ENCODE measurements at places on chromosomes 7 and 10.

GRCh38 chr10:11057994-11058393 is 40.3 kb downstream of the CELF2 start:
- no peak for DNase-seq

GRCh38 chr10:21692916-21693315 is 158.9 kb downstream of the MLLT10 start:
- no peak for DNase-seq

GRCh38 chr10:72306215-72306760 is 32.6 kb downstream of the DDIT4 start:
- no peak for DNase-seq

DNA sequence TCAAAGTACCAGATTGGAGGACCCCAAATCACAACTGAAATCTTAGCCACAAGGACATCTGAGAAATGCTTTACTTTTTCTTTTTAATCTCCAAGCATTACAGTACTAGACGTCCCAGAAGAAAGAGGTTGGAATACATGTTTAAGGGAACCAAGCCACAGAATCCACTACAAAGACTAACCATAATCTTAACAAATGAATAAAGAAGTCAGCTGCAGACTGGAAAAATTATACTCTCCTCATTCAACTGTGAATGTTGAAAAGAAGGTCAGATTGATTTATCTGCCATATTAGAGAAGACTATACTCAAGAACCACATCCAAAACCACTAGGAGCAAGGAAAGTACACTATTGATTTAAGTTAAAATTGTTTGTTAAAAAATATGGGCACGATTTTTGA is 102.1 kb upstream of the ABCB5 start:
- DNase-seq, result no peak

GRCh38 chr7:36690514-36691187 is 33.6 kb downstream of the AOAH start:
- DNase-seq, result no peak

DNA sequence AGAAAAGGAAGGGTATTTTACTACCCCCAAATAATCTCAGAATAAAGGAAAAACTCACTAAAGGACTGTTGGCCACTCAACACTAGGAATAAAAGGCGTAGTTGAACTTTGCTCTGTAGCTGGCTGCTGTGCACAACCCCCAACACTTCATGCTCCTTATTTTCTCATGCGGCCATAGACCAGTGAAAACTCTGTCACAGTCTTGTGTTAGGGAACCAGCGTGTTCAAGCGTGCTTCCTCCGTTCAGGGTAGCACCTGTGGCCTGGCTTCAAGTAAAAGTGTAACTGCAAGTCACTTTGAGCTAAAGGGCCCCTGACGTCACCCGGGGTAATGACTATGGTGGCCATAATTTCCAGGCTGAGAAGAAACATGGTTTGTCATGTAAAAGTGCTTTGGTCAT is 27.0 kb downstream of the BLNK start:
- DNase-seq, result peak; percentile 70

GRCh38 chr10:7084280-7085005 is 326.4 kb downstream of the SFMBT2 start:
- DNase-seq, result no peak

DNA sequence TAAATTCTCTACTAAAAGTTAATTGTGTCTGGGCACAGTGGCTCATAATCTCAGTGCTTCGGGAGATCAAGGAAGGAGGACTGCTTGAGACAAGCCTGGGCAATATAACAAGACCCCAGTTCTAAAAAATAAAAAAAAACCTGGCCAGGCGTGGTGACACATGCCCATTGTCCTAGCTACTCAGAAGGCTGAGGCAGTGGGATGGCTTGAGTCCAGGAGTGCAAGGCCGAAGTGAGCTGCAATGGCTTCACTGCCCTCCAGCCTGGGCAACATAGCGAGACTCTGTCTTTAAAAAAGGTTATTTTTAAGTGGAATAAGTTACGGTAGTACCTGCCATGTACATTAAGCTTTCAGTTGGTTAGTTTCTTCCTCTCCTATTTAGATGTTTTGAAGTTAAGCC is 28.9 kb downstream of the CDK14 start:
- no peak for DNase-seq

DNA sequence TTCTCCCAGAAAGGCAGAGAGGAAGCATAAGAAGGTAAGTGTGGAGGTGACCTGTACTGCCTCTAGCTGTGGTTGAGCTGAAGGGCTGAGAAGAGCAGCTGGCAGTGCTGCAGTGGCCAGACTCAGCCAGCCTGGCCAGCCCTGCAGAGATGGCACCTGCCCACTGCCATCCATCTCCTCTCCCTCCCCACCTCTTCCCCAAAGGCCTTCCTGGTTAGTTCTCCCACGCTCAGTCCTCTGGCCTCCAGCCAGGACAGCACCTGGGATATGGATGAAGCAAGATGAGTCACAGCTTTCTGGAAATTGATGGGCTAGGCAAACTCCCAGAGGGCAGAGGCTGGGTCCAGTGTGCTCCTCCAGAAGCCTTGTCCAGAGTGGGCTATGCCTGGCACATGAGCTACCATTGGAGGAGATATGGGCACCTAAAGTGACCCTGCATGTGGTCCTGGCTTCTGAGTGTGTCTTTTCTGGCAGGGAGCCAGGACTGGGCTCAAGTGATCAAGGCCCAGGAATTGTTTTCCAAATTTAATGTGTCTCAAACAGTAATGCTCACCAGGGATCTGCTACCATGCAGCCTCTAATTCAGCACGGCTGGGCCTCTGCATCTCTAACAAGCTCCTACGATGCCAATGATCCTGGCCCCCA is 81.0 kb upstream of the CACUL1 start:
- DNase-seq, result no peak

DNA sequence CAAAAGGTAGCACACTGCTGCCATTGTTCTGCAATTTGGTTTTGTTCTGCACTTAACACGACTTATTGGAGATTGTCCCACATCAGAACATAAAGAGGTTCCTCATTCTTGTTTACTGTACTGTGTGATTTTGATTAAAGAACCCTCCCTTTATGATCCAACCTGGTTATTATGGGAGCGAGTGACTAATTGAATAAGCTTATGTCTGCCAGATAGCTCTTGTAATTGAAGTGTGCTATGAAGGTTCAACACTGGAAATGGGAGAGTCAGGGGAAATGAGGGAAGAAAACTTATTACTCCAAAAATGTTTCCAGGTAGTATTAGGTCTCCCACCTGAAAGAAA is 33.9 kb downstream of the CASP7 start:
- DNase-seq, result no peak

DNA sequence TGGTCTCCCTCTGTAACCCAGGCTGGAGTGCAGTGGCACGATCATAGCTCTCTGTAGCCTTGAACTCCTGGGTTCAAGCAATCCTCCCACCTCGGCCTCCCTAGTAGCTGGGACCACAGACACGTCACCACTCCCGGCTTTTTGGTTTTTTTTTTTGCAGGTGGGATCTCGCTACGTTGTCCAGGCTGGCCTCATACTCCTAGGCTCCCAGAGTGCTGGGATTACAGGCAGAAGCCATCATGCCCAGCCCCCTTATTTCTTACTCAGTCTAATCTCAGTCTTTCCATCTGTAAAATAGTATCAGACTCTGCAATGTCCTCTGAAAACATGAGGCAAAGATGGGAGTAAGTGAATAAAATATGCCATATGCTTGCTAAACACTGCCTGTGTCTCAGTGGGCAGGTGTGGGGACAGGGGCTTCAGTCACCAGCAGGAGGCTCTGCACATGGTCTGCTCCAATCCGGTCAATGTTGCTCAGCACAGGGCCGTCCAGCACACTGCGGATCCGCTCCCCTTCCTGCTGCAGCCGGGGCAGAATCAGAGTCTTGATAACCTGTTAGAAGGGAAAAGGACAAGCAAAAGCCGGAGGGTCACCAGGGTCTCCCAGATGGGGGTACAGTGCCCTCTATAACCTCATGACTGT is 8.2 kb downstream of the AP4M1 start:
- DNase-seq, result no peak

- DNase-seq, result no peak
Observed at GRCh38 chr7:44087911-44088838, 5.8 kb upstream of the POLM start.

GRCh38 chr7:27106181-27106900 is 3.9 kb upstream of the HOXA2 start:
- no peak for DNase-seq

GRCh38 chr7:116021237-116021636 is 9.3 kb downstream of the TFEC start:
- DNase-seq, result no peak

DNA sequence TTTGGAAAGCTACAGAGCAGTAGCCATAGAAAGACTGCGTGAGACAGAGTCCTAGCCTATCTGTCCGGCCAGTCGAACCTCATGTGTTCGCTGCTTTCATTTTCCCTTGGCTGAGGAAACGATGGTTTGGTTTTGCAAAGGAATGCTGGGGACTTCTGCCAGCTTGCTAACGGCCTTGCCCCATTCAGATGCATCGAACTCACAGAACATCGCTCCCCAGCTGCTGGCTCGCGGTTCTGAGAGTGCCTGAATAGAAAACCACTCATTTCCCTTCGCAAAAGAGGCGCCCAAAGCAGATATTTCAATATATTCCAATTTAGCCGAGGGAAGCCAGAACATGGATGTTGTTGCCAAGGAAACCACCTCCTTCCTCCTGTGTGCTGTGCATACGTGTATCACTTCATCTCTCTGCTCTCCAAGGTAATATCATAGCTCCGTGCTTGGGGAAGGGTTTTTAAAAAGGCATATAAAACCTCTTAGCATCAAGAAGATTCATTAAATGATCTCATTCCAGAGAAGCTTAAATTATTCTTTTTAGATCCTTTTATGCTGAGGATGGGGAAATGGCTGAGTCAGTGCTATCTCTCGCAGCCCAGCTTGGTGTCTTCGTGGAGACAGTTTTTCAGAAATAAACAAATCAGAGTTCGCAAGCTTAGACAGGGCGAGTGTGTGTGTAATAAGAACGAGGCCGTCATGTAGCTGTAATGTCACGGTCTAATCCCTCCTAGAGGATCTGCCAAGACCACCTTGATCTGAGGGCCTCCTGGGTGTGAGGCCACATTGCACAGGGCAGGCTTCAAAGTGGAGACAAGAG is 215.2 kb downstream of the RPS24 start:
- DNase-seq, result no peak

DNA sequence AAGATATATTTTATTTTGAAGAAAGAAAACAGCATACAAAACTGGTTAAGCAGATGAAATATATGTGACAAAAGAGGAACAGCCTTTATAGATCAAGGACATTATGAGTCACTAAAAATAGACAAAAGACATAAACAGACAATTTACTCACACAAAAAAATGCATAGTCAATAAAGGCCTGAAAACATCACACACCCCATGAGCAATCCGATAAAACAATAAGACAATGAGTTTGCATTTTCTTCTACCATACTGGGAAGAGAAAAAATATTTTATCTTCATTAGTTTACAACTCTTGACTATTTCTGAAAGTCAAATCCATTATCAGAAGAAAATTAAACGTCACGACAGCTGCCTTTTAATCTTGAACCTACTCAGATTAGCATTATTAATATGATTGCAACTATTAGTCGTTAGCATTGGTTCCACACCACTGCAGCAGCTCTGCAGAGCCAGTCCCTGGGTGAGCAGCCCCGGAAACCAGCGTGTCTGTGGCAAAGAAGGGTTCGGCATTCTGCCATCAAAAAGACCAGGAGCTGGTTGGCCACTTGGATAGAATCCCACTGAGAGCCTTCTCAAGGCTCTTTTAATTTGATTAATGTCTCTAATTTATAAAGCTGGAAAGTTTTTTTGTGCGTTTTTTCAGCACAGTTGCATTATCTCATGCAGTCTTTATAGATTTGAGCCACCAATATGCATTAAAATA is 305.4 kb upstream of the SHH start:
- no peak for DNase-seq

DNA sequence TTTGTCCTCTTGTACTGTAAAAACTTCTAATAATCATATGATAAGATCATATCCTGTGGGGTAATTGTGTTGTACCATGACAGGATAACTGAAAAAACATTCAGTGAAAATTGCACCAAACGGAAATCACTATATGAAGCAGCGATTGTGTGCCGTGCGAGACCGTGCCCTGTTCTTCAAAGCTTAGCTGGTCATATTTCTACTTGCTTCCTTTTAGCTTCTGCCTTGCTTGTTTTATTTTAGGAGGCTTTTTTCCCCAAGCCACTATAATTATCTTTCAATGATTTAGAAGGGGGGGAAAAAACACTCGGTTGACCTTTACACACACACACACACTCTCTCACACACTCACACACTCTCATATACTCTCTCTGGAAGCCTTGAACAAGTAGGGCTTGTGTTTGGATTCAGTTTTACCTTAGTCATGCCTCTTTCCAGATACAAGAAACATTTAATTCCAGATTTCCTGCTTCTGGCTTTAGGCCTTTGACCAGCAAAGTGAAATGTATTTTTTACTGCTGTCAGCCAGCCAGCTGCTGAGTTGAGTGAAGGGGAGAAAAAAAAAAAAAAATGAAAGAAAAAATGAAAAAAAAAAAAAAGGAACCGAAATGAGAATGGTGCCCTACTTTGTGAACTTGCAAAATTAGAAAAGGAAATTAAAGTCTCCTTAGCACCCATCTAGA is 181.4 kb downstream of the ARID5B start:
- peak; percentile 50 for DNase-seq

DNA sequence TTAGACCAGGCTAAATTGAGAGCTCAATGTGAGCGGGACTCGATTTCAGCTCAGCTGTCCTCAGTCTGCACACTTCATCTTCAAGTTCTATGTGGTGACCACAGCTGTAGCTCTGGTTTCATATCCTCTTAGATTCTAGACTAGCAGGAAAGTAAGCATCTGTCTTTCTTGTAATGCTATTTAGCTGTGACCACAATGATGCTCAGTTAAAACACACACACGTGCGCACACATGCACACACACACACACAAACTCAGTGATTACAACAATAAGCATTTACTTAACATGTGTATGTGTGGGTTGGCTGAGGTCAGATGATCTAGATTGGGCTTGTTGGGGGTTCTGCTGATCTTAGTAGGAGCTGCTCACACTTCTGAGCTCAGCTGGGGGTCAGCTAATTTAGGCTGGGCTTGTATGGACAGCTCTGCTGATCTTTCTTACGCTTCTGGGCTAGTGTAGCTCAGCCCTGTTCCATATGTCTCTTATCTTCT is 82.5 kb downstream of the ZNF365 start:
- DNase-seq, result peak; percentile 74

DNA sequence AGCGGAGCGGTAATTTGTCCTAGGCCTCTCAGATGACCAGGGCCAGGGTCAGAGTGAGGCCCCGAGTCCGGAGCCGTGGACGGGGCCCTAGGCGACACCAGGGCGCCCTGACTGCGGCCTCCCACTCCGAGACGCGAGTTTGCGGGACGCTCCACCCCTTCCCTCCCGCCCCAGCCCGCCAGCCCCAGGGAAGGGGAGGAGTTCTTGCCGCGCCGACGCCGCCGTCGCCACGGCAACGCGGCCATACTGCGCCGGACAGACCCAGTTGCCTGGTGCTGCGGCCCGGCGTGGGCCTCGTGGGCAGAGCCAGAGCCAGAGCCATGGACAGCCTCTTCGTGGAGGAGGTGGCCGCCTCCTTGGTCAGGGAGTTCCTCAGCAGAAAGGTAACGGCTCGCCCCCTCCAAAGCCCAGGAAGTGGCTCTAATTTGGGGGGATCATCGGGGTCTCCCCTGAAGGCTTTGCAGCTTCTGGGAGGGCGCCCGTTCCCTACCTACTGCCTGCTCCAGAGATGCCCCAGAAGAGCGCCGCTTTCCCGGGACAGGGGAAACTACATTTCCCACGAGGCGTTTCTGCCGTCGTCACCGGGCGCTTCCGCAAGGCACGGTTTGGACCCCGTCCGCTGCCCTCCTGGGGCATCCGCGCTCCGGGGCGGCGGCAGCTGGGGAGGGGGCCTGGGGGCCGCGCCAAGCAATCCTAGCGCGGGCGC is at the start of gene MINDY4:
MINDY4 (plus strand) TSS at position 244 of the 706 bp plus-strand sequence; CDS start at position 321, 77 bp downstream.
- DNase-seq, result peak; percentile 79

GRCh38 chr7:1567896-1568510 is 1.8 kb downstream of the PSMG3 start:
- DNase-seq, result no peak

Data from GM06990 (cell line).